Progenitor cell of endocrine pancreas (in vitro differentiated cells): ENCODE measurements at places on chromosomes 12 and 14.

DNA sequence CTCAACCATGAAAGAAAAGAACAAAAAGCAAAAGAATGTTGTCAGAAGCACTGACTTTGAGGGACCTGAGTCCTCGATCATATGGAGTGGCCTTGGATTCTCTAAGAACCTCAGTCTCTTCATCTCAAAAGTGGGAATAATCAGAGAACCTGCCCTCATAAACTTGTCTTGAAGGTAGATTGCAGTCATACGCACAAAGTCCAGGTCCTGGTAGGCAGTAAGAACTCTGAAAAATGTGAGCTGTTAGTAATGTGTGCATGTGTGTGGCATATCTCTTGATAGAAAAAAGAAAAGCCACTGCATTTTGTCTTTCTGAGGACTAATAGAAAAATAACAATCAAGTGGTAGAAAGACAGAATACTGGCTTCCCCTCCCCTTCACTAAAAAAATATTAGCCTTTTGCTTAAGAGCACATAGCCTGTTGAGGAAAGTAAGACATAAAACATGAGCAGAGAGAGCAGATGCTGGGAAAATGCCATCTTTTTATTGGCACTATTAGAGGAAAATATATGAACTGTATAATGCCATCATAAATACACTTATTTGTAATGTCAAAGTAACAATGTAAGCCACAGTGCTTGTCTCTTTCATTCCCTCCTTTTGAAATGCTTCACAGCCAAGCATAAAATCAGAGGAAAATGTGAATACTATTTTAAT is 205.1 kb upstream of the TBX3 start:
- DNase-seq = no peak

GRCh38 chr12:38998887-38999482 is 93.6 kb upstream of the CPNE8 start:
- no peak for DNase-seq

GRCh38 chr12:43255522-43256111 is 296.4 kb downstream of the ADAMTS20 start:
- no peak for DNase-seq

GRCh38 chr12:66120477-66120876 is 10.1 kb downstream of the LLPH start:
- DNase-seq = no peak

DNA sequence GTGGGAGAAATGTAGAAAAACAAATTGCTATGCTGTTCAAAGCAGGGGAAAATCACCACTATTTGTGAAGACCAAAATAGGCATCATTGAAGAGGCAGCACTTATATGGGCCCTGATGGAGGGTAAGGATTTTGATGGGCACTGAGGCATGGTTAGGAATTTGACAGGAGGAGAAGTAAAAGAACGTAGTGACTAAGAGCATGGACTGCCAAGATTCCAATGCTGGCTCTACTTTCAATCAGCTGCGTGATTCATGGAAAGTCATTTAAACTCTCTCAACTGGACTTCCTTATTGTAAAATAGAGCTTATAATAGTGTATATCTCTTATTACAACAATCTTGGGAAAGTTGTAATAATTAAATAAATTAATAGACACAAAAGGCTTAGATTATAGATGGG is 267.7 kb upstream of the G2E3 start:
- DNase-seq = no peak

DNA sequence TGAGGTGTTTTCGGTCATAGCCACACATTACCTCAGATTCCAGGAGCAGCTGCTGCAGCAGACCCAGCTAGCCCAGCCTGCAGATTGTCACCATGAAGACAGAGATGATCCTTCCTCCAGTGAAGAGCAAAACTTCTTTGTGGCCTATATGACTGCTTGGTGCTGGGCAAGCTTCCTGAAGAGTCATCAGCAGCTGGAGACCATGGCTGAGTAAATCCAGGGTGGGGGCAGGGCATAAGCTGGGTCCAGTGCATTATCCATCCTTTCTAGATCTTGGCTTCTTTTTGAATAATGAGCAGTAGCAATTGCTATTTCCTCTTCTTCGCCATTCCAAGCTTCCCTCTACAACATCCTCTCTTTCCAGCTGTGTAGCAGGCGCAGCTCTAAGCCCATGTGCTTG is 373.1 kb upstream of the DDHD1 start:
- no peak for DNase-seq

- DNase-seq = no peak
Measured at GRCh38 chr12:58554522-58555157, 365.7 kb downstream of the LRIG3 start.

DNA sequence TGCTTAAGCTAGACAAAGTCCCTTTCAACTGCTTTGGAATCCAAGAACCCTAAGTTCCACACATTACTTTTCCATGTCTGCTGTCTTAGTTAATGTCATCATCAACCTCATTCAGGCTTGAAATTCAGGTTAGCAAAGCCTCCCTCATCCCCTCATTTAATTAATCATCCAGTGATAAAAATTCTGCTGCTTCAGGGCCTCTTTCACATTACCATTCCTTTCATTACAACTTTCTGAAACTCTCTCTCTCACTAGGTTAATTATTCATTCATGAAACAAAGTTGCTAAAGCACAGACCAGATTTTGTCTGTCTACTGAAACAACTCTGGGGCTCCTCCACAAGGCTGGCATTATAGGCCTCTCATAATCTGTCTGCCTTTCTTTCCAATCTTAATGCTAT is 9.4 kb upstream of the VTI1B start:
- no peak for DNase-seq

- no peak for DNase-seq
Measured at GRCh38 chr14:79584679-79585078, 626.6 kb downstream of the DIO2 start.

DNA sequence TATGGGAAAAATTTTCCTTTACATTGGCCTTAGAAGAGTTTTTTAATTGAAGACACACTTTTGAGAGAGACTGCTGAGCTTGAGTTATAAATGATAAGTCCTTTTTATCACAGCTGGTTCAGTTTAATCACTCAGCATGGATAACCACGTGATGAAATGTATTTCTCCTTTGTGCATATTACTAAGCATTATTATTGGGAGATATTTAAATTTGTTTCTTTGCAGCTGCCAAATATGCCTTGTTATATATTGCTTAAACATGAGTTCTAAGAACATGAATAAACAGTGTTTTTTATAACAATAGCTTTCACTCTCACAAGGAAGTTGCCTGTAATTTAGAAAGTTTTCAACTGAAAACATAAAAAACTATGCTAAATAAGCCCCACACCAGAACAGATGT is 293.5 kb upstream of the LRFN5 start:
- no peak for DNase-seq

DNA sequence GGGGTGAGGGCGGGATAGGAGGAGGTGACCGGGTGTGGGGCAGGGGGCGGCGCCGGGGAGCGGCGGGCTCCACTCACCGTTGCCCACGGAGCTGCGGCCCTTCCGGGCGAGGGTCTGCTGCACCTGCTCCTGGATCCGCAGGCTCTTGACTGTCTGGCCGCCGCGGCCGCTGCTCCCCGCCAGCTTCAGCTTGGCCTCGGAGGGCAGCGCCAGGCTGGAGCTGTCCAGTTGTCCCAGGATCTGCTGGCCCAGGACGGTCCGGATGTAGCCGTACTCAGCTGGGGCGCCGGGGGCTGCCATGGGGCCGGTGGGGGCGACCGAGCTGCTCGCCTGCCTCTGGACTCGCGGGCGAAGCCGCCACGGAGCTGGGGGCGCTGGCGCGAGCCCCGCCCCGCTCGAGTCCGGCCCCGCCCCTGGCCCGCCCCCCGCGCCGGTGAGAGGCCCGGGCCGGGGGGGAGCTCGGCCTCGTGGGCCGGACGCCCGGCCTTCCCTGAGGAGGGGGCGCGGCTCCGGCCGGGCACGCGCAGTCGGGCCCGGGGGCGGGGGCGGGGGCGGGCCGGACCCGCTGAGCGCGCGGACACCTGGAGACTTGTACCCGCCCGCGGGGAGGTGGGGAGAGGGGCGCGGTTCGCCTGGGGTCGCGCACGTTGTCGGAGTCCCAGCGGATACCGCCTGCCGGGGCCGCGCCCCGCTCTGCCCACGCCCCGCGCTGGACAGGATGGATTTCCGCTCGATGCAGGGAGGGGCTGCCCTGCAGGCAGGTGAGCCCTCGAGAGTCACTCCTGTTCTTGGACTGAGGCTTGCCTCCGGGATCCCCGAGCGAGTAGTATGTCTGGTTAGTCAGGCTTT is at the start of gene PKP2:
Gene PKP2, minus strand, starts transcription at position 346 of the 849 bp plus-strand sequence. Its CDS starts 46 bp downstream, at position 300.
- DNase-seq = peak; percentile 99

DNA sequence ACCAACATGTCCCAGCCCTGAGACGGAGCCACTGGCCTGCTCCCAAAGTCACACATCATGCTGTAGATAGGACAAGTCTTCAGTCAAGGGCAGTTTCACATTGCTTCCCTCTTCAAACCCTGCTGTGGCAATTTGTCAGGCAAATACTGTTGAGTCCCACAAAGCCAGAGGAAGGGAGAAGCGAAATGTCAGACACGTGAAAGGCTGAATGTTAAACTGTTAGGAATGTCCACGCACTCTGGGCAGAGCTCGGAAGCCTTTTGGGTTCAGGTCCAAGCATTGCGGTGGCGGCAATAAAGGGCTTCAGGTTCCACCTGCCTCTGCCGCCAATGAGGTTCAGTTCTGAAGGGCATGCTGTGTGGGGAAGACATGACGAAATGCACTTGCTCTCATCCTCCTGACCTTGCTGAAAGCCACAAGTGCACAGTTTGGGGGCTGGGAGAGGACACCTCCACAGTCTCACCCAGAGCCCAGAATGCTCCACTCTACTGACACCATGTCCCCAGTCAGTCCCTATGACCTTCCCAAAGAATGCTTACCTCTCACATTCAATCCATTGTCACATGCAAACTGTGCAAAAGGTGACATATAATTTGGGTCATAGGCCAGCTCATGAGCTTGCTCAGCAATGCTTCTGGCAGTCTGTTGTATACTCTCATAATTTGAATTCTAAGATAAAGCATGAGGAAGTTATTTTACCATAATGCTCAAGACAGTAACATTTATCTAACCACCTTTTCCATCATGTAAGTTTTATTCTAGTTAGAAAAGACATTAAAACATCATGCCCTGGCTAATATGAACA is 35.7 kb downstream of the RAD9B start:
- DNase-seq = no peak

DNA sequence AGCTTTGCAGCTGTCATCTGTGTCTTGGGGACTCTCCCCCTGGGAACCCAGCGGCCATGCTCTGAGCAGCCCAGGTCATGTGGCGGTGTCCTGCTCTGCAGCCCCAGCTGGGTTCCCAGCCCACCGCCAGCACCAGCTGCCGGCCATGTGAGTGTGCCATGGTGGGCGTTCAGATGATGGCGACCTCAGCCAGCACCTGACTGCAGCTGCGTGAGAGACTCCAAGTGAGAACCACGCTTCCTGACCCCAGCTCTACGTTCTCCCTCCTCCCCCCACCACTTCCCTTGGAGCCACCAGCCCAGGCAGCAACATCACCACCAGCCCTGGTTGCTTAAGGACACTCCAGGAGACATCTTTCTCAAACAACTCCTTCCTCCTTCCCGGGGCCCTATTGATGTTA is 68.8 kb downstream of the SLC24A4 start:
- no peak for DNase-seq

DNA sequence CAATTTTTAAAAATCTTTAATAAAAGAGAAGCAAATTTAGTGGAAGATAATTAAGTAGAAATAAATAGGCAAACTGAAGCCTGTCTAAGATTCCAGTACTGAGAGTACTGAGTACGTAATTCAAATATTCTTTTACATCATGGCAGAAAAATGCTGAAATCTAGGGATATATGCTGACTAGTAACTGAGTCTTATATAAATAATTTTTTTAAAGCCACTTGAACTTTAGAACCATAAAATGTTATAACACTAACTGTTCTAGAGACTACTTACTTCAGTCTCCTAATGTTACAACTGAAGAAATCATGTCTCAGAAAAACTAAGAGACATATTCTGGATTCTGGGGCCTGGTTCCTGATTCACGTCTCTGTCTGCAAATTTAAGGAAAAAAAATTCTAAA is 230.6 kb upstream of the PLEKHG7 start:
- DNase-seq = no peak

- DNase-seq = no peak
Measured at GRCh38 chr14:65915125-65915524, 502.6 kb downstream of the FUT8 start.

DNA sequence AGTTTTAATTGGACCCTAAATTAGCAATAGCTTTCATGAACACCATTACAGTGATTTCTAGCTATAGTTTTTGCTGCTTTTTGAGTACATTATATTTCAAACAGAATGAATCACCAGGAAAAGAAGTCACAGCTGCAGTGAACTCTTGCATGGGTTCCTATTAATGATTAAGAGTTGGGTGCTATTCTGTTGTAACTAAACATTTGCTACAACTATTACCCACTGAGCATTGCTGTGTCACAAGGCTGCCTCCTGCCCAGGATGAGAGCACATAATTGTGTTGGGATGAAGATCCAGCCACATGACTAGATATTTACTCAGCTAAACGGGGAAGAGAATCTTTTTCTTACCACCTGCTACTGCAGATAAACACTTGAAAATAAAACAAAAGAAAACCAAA is 152.7 kb downstream of the GXYLT1 start:
- no peak for DNase-seq

GRCh38 chr14:102418169-102418852 is 55.6 kb downstream of the TECPR2 start:
- no peak for DNase-seq

- DNase-seq = no peak
Measured at GRCh38 chr14:22752422-22752821, 14.1 kb upstream of the OXA1L start.

- no peak for DNase-seq
Measured at GRCh38 chr12:29617407-29617803, 119.9 kb upstream of the OVCH1 start.

GRCh38 chr12:109606320-109607028 is 32.9 kb downstream of the MVK start:
- peak; percentile 37 for DNase-seq

DNA sequence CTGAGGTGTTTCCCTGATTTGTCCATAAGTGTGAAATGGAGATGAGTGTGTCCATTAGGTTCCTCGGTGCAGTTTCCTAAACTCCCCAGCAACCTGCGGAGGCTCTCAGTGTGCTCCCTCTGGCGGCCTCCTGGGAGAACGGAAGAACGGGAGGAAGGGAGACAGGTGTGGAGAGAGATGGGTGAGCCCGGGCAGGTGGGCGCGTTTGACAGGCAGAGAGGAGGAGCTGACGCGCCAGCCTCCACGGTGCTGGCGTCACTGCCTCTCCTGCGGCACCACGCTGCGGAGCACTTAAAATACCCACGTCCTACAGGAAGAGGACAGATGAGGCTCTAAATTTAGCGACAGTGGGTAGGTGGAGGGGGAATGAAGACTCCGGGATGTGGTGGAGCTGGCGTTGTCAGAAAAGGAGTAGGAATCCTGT is 26.8 kb upstream of the PEX5 start:
- peak; percentile 57 for DNase-seq

DNA sequence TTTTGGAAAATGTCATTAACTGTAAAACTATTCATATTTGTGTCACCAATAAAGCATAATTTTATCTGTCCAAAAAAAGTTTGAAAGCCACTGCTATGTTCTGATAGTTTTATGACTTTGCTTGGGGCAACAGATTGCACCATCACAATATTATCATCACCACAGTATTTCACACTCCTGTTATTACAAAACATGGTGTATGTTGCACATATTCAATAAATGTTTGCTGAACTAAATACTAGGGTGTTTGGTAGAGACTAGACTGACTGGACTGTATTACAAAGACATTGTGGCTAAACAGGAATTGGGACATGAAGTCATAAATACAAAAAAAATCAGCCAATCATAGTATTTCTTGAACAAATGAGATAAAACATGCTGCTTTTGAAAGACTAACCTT is 55.1 kb downstream of the PAWR start:
- DNase-seq = no peak
